ENCODE measurements at places on chromosomes 3 and 15.

DNA sequence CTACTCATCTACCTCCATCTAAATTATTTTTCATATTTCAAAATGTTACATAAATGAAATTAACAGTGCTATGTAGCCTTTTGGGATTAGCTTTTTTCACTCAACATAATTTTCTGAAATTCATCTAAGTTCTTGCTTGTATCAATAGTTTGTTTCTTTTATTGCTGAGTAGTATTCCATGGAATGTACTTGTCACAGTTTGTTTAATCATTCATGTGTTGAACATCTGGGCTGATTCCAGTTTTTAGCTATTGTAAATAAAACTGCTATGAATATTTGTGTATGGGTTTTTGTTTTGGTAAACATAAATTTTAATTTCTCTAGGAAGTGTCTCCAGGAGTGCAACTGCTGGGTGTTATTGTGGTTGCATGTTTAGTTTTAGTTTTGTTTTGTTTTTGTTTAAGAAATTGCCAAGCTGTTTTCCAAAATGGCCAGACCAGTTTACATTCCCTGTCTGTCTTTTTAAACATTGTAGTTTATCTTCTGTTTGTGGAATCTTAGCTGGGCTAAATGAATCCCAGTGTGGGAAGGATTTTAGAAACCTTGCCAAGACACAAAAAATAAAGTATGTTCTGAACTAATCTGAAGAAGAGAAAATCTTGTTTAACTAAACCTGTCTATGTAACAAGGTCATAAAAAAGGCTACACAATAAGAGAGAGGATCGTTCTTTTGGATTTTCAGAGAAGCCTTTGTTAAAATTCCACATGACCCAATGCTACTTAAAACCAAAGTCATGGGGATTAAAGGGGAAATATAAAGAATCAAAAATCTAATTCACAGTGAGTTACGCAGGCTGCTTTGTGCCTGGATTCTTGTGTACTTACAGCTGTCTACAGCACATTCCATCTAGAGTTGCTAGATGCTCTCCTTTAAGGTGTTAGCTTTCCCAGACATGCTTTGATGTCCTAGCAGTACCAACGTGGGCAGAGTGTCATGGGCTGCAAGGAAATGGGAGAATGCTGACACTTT lies 129.2 kb upstream of the SUCLG2 start:
- DNase-seq, result no peak

DNA sequence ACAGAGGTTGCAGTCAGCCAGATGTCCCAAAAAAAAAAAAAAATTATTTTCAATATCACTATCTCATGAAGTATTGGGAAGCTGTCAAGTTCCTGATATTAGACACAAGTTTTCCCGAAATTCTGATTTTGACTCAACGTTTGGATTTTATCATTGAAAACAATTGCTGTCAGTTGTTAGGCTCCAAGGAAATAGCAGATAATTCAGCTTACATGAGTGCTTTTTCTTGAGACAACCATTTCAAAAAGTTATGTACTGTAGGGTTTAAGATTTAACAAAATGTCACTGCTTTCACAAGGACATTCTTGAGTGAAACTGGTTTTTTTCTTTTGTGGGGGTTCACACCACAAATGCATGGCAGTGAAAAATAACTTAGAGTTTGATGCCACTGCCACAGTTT lies 9.3 kb upstream of the SETD5 start:
- no peak for DNase-seq

DNA sequence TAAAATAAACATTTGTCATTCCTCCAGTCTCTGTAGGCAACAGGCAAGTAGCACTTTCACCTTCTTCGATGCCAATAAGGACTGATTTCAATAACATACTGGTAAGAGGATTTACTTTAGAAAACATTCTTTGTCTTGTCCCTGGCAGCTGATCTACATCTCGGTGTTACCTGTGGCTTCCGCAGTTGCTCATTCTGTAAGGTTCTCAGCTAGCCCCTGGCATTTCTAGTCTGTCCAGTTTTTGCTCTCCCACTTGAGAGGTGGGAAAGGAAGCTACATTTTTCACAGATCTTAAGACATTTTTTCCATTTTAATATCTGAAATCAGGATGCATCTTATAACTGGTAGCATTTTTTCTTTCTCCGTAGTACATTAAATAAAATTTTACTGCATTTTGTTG lies 19.7 kb upstream of the MAP6D1 start:
- DNase-seq, result no peak

DNA sequence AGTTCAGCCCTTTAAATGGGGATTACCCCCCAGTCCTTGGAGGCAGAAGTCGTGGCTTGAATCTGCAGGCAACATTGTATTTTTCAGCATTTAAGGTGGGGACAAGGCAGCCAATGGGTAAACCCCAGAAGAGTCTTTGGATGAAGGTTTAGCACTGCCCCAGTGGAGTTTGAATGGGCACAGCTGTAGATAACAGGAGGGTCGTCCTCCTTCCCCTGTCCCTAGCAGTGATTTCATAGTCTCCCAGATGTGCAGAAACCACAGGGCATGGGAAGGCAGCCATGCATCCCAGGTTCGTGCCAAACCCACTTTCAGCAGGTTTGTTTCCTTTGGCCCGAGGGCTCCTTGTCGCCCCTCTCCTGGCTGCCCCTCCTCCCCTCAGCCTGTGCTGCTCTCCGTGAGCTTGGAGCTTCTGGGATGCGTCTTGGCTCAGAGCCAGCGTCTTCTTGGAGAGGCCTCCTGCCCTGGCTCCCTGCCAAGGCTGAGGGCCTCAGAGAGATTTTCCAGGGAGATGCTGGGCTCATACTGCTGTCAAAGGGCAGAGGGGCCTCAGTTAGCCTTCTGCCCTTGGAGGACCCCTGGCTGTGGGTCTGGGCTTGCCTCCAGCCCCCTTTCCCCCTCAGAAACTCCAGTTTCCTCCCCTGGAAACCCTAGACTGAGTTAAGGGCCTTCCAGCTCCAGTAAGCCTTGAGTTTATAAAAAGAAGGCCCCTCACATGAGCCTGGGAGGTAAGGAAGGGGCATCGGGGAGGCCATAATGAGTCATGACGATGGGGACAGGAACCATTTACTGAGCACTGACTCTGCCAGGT lies 48.9 kb upstream of the POLG start:
- no peak for DNase-seq

- no peak for DNase-seq
Measured at GRCh38 chr3:36597422-36597821, 166.9 kb downstream of the DCLK3 start.

GRCh38 chr3:52781741-52782140 lies 4.3 kb downstream of the ITIH1 start:
- DNase-seq, result no peak

GRCh38 chr3:122298239-122298638 lies 26.8 kb upstream of the CSTA start:
- peak; percentile 21 for DNase-seq

DNA sequence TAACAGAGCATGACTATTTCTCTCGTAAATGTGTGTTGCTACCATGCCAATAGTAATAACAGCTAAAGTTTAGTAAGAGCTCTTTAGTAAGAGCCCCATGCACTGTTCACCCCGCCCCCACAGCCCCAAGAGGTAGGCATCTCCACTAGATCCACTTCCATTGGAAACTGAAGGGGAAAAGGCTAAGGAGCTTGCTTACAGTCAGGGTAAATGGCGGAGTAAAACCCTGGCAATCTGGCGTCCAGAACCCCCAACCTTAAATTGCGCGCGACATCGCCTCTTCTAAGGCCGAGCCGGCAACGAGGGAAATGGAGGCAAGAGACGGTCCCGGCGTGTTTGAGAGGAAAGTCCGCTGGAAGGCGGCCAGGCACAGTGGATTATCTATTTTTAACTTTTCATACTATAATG lies 654 bp upstream of the C3orf38 start:
- peak; percentile 37 for DNase-seq

DNA sequence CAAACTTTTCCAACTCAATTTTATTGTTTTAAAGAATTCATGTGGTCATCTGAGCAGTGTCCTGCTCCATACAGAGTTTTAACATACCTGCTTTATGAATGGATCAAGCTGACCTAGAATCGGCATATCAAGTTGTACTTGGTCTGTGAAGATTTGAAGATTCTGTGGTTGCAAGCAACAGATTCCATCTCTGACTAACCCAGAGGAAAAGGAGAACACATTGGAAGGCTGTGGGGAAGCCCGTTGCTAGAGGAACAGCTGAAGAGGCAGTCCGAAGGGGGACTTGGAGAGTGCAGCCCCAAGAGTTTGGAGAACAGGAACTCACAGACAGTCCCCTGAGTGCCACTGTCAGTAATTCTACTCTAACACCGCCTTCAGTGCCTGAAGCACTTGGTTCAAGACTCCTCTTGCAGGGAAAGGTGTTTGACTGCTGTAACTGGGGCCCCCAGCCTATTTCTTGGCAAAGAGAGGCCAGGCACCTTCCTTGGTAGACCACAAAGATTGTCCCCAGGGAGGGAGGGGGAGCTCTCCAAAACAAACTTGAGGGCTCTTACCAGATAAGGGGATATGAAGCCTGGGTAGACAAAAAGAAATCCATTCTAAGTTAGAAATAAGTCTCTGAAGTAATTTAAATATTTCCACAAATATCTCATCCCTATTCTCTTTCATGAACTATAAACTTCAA lies 88.8 kb downstream of the LARS2 start:
- DNase-seq, result no peak

DNA sequence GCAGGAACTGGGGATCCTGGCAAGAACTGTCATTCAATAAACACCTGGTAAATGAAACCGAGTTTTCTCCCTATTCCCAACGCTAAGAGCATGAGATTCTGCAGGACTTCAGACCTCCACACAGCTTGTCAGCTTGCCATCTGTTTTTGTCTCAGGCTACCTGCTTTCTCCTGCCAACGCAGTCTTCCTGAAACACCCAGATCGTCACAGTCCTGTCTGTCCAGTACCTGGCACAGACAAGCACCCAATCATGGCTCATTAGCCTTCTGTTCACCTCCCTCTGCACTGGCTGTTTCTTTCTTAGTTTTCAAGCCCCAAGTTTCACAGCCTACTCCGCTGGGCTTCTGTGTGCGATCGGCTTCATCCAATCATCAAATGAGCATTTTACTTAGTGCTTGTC lies 5.0 kb downstream of the SLC12A8 start:
- no peak for DNase-seq

GRCh38 chr15:72797834-72798233 lies 14.3 kb upstream of the ADPGK start:
- no peak for DNase-seq

DNA sequence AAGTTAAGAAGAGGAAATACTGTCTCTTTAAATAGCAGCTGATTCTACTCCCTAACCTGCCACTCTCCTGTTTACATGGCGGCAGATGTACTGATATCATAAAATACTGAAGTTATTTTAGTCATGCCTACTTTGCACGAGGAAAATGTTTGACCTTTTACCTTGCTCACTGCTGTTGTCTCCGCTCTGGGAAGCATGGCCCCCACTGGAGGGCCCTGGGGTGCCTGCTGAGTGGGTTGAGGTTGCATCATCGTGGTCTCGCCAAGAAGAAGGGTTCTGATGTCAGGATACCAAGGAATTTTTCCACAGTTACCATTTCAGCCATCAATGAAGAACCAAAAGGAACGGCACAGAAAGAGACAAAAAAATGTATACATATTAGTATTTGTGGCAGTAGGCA lies 16.7 kb downstream of the MEIS2 start:
- DNase-seq, result no peak

- no peak for DNase-seq
Measured at GRCh38 chr3:60954048-60954447, 297.2 kb downstream of the FHIT start.

DNA sequence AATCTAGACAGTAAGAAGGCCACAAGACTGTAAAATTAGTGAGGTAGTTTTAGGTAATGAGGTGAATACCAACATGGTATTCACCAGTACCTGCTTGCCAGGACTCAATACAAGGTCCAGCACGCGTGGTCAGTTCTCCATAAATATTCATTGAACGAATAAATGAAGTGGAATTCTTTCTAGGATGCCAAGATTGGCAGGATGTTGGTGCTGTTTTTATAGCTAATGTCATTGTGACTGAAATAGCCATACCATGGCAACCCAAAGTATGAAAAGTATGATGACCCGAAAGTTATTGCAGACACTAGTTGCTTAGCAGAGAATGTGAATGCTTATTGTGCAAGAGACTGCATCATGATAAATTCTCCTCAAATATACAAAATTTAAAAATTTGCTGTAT lies 307.2 kb downstream of the KCNH8 start:
- no peak for DNase-seq

- no peak for DNase-seq
Measured at GRCh38 chr3:124202754-124203153, 210.8 kb upstream of the ROPN1 start.

DNA sequence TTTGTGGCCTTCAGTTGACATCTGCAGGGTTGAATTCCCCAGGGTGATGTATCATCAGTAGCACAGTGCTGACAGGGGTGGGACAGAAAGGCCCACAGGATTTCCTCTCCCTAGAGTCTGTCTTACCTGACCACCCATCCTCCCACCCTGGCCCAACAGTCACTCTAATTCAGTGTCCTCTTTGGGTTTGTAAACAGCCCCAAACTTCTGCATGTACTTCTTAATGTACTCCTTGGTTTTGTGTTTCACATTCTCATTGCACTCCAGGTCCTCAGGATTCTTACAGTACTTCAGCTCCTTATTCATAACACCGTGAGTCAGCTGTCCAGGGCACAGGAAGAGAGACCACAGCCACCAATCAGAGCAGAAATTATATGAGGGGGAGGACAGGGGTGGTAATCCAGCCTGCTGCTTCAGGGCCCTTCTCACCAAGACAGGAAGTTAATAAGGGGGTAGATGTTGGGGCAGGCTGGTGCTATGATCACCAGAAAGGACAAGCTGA lies 37.5 kb downstream of the NBEAL2 start:
- DNase-seq, result no peak

DNA sequence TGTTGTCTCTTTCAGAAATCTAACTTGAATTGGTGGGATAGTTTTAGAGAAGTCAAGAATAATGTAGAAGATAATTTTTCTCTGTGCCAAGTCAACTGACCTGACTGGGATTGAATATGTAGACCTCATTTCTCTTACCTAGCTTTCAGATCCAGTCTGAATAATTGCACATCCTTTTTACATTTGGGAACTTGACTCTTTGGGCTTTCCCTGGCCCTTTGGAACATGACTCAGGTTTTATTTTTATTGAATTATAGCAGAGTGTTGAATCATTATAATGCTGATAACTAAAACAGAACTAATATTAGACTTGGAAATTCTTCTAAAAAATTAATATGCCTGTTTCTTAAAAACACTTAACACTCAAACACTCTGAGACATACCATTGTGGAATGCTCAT lies 76.5 kb downstream of the PFN2 start:
- no peak for DNase-seq

DNA sequence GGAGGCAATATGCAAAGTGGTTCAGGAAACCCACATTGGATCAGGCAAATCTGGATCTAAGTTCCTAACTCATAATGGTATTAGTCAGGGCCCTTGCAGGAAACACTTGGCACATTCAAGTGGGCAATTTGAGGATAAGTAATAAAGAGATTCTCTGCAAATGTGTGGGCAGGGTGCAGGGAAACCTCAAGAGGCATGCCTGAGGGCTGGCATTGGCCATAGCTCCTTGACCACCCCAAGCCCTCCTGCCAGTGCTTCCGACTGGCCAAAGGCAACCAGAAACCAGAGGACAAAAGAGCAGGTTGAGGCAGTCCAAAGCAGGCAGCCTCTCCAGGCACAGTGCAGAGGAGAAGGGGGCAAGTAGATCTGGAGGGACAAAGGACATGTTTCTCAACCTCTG lies 130.8 kb upstream of the SNTN start:
- no peak for DNase-seq

Data from stimulated activated CD4-positive, alpha-beta T cell treated with anti-CD3 and anti-CD28 coated beads, Interleukin-12 subunit alpha, Interleukin-12 subunit beta, amount 100 ng/mL, for 24 hours (primary cell).